NB4 (cell line): ENCODE measurements at places on chromosomes 1 and 21.

- peak; percentile 6 for DNase-seq
Measured at GRCh38 chr1:209291715-209292114, 291.8 kb upstream of the CAMK1G start.

DNA sequence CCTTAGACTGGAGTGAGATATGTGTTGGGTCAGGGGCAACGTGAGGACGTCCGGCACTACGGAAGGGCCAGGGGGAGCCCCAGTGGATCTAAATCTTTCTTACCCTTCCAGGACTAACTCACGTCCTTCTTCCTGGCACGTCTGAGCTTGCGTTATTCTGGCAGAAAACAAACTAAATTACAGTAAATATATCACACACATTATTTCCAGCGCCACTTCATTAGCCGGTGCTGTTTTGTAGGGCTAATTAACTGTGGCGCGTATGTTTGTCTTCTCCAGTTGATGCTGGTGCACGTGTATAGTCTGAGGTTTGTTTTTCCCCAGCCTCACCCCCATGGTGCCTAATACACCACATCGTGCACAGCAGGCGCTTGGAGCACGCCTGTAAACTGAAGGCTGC is 59.2 kb downstream of the TLR5 start:
- DNase-seq = no peak

DNA sequence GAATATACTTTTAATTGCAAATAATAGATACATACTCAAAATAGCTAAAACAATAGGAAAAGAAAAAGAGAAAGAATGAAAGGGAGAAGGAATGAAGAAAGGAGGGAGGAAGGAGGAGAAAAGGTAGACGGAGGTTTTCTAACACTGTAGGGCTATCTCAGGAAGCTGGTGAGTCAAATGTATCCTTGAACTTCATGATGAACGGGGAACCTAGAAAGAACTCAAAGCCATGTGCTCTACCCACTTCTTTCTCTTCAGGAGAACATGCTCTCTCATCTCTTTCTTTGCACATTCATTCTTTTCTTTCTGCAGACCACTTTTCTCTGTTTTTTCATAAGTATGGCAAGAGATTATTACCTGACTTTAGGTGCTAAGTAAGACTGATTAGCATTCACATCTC is 37.3 kb upstream of the ZNF644 start:
- no peak for DNase-seq

DNA sequence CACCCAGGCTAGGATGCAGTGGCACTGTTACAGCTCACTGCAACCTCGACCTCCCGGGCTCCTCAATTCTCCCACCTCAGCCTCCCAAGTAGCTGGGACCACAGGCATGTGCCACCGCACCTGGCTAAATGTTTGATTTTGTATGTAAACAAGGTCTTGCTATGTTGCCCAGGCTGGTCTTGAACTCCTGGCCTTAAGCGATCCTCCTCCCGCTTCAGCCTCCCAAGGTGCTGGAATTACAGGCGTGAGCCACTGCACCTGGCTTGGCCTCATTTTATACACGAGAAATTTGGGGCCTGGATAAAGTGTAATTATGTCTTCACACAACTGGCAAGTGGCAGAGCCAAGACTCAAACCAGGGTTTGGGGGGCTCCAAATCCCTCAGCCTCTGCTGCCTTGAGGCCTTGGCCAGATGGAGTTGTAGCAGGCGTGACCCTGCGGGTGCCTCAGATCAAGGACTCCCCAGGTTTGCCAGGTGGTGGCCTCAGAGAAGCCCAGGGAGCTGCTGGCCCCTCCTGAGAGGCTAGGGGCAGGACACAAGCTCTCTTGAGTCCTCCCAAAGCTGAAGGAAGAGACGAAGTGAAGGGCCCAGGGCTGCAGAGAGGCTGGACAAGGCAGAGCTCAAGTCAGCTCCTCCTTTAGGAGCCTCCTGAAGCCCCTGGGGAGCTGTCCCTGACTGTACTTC is 61.7 kb downstream of the MDM4 start:
- DNase-seq = no peak

DNA sequence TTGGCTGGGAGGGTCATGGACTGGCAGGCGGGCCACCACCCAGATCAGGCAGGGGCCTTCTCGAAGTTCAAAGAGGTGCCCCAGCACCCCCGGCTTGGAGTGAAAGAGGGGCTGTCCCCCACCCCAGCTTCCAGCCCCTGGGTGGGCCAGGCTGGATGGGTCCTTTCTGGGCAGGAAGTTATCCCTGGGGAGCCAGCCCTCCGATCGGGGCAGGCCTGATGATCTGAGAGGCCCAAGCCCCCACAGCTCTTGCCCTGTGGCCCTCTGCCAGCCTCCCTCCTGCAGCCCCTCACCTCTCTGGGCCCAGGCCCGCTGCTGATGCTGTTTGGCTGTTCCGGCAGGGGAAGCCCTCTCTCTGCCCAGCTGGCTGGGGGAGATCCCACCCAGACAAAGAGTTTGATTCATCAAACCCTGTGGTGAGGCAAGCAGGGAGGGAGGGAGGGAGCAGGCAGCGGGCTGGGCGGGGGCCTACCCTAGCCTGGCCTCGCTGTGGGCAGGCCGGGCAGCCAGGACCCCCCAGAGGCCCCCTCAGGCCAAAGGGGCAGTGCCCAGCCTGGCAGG is 2.5 kb downstream of the ARHGEF19 start:
- no peak for DNase-seq

DNA sequence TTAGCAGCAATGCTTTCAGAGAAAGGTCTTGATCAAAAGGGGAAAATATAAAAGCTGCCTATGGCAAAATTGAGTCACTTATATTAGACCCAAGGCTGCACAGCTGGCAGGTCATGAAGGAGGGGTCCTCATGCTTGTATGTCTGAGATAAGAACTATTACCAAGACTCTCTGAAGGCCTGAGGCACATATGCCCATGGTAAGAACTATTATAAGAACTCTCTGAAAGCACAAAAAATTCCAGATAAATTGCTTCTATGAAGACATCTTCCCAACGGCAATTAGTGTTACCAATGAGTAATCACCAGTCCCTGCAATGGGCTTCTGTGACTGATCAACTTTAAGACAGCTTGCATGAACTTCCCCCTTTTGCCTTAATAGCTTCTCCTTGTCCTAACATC is 42.8 kb upstream of the LRIF1 start:
- DNase-seq = no peak

DNA sequence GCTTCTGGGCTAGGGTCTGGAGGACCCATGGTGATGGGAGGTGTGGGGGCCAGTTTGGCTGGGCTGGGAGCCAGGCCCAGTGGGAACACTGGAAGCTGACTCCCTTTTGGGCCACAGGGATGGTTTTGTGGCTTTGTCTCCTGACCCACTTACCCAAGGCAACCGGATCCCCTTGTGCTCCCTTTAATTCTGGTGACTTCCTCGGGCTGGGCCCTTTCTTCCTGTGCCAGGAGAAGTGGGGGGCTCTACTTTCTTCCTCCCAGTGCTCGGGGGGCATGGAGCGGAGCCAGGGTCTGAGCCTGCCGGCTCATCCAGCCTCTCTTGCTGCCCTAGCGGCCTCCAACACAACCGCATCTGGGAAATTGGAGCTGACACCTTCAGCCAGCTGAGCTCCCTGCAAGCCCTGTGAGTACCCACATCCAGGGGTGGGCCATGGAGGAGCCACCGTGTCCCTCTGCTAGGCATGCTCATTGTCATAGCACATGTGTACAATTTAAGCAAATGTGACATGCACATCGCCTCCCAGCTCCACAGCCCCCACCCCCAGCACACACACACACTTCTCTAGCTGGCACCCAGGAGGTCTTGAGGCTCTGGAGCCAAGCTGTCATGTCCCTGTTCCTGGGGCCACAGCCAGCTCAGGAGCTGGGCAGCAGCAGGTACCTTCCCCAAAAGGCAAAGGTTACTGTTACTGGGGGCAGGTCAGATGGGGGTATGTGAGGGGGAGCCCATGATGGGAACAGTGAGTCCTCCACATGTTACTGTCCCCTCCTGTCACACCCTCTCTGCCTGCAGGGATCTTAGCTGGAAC is 35.0 kb downstream of the UBE2T start:
- DNase-seq = no peak

DNA sequence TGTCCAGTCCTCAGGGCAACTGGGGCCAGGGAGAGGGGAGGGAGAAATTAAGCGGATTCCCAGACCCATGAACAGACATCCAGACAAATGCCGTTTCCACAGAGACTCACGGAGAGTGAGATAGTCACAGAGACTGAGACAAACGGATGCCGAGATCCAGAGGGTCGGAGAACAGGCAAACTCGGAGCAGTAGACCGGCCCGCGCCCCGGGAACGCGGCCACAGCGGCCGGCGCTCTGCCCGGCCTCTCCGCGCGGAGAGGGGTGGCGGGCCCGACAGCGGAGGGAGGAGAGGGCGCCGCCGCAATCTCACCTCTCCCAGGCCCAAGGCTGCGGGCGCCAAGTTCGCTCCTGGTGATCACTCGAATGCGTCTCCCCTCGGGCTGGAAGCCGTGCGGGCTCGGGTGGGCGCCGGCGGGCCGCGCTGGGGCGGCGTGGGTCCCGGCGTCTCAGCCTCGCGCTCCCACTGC is 831 bp upstream of the FOXD2 start:
- DNase-seq = no peak

GRCh38 chr1:20178634-20179370 is 7.1 kb upstream of the UBXN10 start:
- peak; percentile 62 for DNase-seq

DNA sequence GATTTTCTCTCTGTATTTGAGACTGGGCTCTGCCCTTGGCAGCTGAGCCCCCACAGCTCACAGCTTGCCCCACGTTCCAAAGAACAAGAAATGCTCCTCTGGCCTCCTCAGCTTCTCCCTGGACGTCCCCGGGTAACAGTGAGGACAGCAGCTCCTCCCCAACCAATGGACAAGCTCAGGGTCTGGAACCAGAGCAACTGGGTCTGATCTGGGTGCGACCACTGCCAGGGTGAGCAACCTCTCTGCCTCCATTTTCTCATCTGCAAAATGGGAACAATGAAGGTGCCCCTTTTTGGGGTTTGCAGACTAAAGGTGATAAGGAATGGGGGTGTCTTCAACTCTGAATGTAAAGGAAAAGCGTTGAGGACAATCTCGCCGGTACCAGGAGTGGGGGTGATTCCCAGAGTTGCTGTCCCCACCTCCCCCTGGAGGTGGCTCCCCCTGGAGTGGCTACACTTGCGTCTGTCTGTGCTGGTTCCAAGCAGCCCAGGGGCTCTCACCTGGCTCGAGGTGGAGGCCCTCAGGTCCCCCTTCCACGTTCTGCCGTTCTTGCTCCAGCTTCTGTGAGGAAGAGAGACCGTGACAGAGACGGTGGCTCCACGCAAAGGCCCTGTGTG is 6.9 kb downstream of the C21orf58 start:
- DNase-seq = no peak

GRCh38 chr1:94022471-94023189 is 98.3 kb downstream of the ABCA4 start:
- no peak for DNase-seq

GRCh38 chr1:41152622-41153044 is 89.5 kb downstream of the SCMH1 start:
- no peak for DNase-seq

GRCh38 chr1:168629466-168629865 is 53.1 kb downstream of the XCL1 start:
- no peak for DNase-seq

GRCh38 chr1:183864611-183865010 is 59.7 kb downstream of the RGL1 start:
- no peak for DNase-seq

- peak; percentile 81 for DNase-seq
Measured at GRCh38 chr1:156816561-156817328, at the start of gene SH2D2A. Gene SH2D2A, minus strand, starts transcription at chr1:156816848. Its CDS starts 140 bp downstream, at chr1:156816708.

DNA sequence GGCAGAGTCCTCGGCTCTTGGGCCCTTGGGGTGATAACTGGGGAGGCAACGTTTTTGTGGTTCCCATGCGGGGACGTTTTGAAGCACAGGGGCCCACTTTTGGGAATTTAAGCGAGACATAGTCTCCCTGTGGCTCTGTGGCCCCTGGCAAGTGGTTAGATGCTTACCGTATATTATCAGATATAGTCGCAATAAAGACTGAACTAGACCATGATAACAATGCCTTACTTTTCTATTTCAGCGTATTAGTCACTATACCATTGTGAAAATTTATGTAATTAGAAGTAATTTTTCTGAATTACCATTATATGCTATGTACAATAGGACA is 538 bp upstream of the RCAN1 start:
- no peak for DNase-seq

DNA sequence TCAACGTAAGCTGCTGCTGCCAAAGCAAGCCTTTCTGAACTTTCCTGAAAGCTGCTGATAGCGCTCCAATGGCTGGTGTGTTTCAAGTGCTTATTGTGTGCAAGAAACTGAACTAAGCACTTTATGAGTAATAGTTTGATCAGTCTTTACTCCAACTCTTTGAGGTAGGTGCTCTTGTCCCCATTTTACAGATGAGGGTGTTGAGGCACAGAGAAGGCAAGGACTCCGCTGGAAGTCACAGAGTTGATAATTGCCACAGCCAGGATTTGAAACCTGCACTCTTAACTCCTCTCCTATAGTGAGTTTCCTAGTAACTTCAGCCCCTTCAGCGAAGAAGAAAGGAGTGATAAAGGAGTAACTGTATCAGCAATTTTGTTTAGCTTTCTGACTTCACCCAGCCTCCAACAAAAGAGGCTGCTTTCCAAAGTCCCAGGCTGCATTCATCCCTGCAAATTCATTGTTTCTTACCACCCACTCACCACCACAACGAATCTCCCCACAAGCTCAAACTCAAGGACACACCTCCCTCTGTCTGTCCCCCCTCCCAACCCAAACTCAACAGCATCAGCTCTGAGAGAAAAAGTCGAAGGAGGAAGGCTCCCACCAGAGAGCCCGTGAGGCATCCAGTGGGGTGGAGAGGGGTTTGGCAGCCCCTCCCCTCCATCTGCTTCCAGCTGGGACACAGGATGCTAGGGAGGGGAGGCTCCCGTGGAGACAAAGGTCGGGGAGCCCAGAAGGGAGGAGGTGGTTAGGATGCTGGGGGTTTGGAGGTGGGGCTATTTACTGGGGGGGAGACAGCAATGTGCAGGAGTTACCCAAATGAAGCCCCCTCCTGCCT is 139.6 kb downstream of the NAV1 start:
- no peak for DNase-seq

DNA sequence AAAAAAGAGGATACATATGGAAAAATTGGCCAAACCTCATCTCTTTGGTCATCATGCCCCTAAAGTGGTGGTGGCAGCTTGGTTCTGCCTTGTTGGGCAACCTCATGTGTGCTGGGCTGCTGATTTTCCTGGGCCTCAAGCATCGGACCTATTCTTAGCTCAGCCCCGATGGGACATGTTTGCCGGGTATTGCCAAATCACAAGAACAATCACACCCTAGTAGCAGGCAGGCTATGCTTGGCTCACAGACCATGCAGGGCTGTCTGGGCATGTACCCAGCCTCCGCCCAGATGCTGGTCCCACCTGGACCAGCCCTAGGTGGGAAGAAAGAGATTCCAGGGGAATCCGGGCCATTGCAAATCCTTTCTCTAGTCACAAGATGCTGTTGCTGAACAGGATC is 189.4 kb upstream of the FGGY start:
- DNase-seq = peak; percentile 7

DNA sequence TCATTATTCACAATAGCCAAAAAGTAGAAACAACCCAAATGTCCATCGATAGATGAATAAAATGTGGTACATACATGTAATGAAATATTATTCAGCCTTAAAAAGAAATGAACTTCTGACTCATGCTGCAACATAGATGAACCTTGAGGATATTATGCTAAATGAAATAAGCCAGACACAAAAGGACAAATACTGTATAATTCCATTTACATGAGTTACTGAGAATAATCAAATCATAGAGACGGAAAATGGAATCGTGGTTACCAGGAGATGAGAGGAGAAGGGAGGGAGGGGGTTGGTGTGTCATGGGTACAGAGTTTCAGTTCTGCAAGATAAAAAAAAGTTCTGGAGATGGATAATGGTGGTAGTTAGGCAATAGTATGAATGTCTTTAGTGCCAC is 184.1 kb downstream of the PSMG1 start:
- DNase-seq = no peak
